ENCODE measurements at places on chromosomes 4 and X. TPM values are rescaled to one million over a fixed set of nuclear protein-coding genes. Genes with fewer than 3 reads are reported as not detected.

The FHIP1A gene
- 3.1 TPM for total RNA-seq

The KLHL4 gene
- not detected for total RNA-seq

The UCHL1 gene
- total RNA-seq, result 4.9 TPM

The NLGN3 gene
- total RNA-seq, result 1.6 TPM

The XPNPEP2 gene
- 0.52 TPM for total RNA-seq

The CCDC149 gene
- total RNA-seq, result not detected

The ABLIM2 gene
- total RNA-seq, result 0.82 TPM

The PGAM4 gene
- not detected for total RNA-seq

The CT45A10 gene
- not detected for total RNA-seq

The NSG1 gene
- 12.8 TPM for total RNA-seq

The SAP30 gene
- 57.4 TPM for total RNA-seq

The RNF113A gene
- total RNA-seq, result 22.3 TPM

The AFP gene
- not detected for total RNA-seq

The RPS6KA3 gene
- 64.9 TPM for total RNA-seq

The NXF2 gene
- total RNA-seq, result not detected

The VEGFC gene
- total RNA-seq, result not detected

The IL13RA2 gene
- total RNA-seq, result not detected

The SSX1 gene
- total RNA-seq, result not detected

The PRDM5 gene
- 0.52 TPM for total RNA-seq

The SLC7A11 gene
- total RNA-seq, result 5.7 TPM

The CNGA2 gene
- not detected for total RNA-seq

The GUCY1B1 gene
- total RNA-seq, result not detected

The POF1B gene
- 0.24 TPM for total RNA-seq

The MAMLD1 gene
- 1.9 TPM for total RNA-seq

The RASSF6 gene
- total RNA-seq, result 0.09 TPM

The PPP1R3F gene
- 6.6 TPM for total RNA-seq

The AFAP1 gene
- total RNA-seq, result 29.8 TPM

The ACOX3 gene
- total RNA-seq, result 63.6 TPM

The PPP1R2C gene
- not detected for total RNA-seq

The CT83 gene
- not detected for total RNA-seq

The FOXP3 gene
- total RNA-seq, result 80.4 TPM

The F8A1 gene
- 15.0 TPM for total RNA-seq

The PNCK gene
- total RNA-seq, result 16.7 TPM

The ERVMER34-1 gene
- 0.09 TPM for total RNA-seq

The ATP8A1 gene
- 17.0 TPM for total RNA-seq

The PABPC1L2B gene
- total RNA-seq, result not detected

The KLHL15 gene
- total RNA-seq, result 8.3 TPM

The XAGE1A gene
- total RNA-seq, result not detected

The FRMD7 gene
- total RNA-seq, result not detected
